A549 treated with GW870086 at 1 μM for 4 hours (cell line): ENCODE measurements at places on chromosomes 7 and 10. TPM values are rescaled to one million over a fixed set of nuclear protein-coding genes. Genes with fewer than 3 reads are reported as not detected.

The CRHR2 gene
- 0.05 to 0.07 TPM in 2 of 5 replicates, not detected in the others for total RNA-seq

The LRRC72 gene
- not detected in 5 replicates for total RNA-seq

The HECTD2 gene
- 2.7 to 3.9 TPM (median 3.6 TPM) in 5 replicates for total RNA-seq

The TRIM74 gene
- 0.15 to 0.30 TPM (median 0.24 TPM) in 4 of 5 replicates, not detected in the other for total RNA-seq

The NEURL1 gene
- total RNA-seq, result 0.19 to 0.69 TPM (median 0.38 TPM) in 5 replicates

The CELF2 gene
- 0.02 to 0.16 TPM (median 0.06 TPM) in 4 of 5 replicates, not detected in the other for total RNA-seq

The PAPSS2 gene
- 17.2 to 23.2 TPM (median 21.4 TPM) in 5 replicates for total RNA-seq

The HKDC1 gene
- 10.1 to 16.1 TPM (median 11.6 TPM) in 5 replicates for total RNA-seq

The ADRA2A gene
- 0.03 to 0.14 TPM (median 0.07 TPM) in 5 replicates for total RNA-seq

The HTR7 gene
- 0.09 to 0.15 TPM (median 0.13 TPM) in 4 of 5 replicates, not detected in the other for total RNA-seq

The CCDC146 gene
- 0.48 to 0.80 TPM (median 0.64 TPM) in 5 replicates for total RNA-seq

The ACSL5 gene
- total RNA-seq, result 0.10 to 0.39 TPM (median 0.26 TPM) in 5 replicates

The GIMAP1 gene
- total RNA-seq, result not detected in 5 replicates

The NAT16 gene
- total RNA-seq, result 0.06 to 0.25 TPM (median 0.11 TPM) in 5 replicates

The PNLIPRP1 gene
- not detected in 5 replicates for total RNA-seq

The KIF11 gene
- 26.8 to 40.1 TPM (median 35.1 TPM) in 5 replicates for total RNA-seq

The SUFU gene
- total RNA-seq, result 4.9 to 7.7 TPM (median 6.4 TPM) in 5 replicates

The NSMCE4A gene
- 59.4 to 67.1 TPM (median 64.5 TPM) in 5 replicates for total RNA-seq

The CNPY1 gene
- not detected in 5 replicates for total RNA-seq

The ELAPOR2 gene
- 0.09 to 0.10 TPM in 2 of 5 replicates, not detected in the others for total RNA-seq

The SPOCK2 gene
- 0.24 to 0.51 TPM (median 0.36 TPM) in 5 replicates for total RNA-seq

The AKR1C3 gene
- total RNA-seq, result 1,122 to 1,295 TPM (median 1,215 TPM) in 5 replicates

The NPFFR1 gene
- 0.05 TPM in 1 of 5 replicates, not detected in the others for total RNA-seq

The SMO gene
- 11.5 to 16.2 TPM (median 13.6 TPM) in 5 replicates for total RNA-seq

The SLC13A1 gene
- not detected in 5 replicates for total RNA-seq
